ENCODE measurements at places on chromosomes 13 and 19.

- DNase-seq, result no peak
Observed at GRCh38 chr13:114152285-114152645, 19.8 kb upstream of the RASA3 start.

DNA sequence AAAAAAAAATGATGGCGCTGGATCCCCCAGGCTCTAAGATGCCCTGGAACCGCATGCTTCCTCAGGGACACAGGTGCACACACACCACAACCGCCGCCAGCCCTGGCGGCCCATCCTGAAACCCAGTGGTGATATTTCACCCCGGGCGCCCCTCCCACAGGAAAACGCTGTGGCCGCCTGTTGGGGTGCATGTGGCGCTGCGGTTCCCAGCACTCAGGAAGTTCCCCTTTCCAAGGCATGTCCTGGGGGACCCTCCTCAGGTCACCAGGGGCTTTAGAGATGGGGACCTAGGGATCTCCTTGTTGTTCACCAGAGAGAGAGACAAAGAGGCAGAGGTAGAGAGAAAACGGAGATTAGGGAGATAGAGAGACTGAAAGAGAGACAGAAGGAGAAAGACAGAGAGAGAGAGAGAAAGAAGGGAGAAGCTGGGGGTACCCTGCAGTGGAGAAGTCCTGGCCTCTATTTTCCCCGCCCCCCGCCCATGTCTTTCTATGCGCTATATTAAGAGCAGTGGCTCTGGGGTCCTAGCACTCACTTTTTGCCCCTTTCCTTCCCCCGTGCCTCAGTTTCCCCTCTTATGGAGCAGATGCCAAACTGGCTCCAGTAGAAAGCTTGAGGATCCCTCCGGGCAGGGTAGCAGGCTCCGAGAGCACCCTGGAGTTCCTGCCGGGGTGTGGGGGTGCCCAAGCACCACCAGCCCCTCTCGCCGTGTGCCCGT, 2.3 kb downstream of the ADGRE2 start:
- no peak for DNase-seq

DNA sequence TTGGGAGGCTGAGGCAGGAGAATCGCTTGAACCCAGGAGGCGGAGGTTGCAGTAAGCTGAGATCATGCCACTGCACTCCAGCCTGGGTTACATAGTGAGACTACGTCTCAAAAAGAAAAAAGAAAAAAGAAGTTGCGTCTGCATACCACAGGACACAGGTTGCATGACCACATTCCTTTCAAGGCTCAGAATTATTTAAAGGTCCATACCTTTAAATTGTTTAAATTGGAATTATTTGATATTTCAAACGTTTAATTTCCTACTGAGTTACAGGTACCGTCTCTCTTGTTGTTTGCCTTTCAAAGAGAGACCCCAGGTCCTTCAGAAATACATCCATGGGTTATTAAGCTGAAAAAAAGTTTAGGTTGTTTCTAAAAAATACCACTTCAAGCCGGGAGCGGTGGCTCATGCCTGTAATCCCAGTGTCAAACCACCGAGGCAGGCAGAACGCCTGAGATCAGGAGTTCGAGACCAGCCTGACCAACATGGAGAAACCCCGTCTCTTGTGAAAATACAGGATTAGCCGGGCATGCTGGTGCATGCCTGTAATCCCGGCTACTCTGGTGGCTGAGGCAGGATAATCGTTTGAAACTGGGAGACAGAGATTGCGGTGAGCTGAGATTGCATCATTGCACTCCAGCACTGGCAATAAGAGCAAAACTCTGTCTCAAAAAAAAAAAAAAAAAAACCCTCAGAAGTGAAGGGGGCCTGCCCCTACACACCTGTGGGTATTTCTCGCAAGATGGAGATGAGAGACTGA, 18.6 kb downstream of the ZNF816 start:
- no peak for DNase-seq

DNA sequence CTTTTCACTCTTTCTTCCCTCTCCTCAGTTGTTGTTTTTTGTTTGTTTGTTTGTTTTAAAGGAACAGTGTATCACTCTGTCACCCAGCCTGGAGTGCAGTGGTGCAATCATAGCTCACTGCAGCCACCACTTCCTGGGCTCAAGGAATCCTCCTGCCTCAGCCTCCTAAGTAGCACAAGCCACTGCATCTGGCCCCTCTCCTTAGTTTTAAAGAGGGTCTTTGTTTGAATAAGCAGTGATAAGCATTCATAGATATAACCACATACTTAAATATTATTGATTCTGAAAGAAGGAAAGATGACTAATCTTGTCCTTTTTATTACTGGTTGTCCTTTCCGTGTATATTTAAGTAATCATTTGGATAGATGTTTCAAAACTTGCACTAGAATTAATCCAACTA, 26.7 kb downstream of the ERCC5 start:
- DNase-seq, result no peak

- DNase-seq, result no peak
Observed at GRCh38 chr19:20662421-20663105, 1.2 kb upstream of the ZNF626 start.

GRCh38 chr13:35848336-35849255, 282.6 kb downstream of the DCLK1 start:
- DNase-seq, result no peak

DNA sequence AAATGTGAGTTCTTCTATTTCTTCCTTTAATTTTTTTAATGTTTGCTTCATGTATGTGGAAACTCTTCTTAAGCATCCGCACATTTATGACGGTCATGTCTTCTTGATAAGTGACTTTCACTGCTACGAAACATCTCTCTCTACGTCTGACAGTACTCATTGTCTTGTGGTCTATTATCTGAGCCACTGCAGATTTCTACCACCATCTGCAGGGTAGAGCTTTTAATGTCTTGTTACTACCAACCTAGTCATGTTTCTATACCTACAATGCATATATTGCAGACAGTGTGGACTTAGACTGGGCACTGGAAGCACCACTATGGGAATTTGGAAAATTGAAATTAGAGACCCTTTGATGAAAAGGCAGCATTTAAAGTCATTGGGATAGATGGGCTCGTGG, 75.4 kb upstream of the ARHGEF7 start:
- DNase-seq, result no peak

- peak; percentile 0 for DNase-seq
Observed at GRCh38 chr13:37492741-37493514, 105.6 kb downstream of the POSTN start.

DNA sequence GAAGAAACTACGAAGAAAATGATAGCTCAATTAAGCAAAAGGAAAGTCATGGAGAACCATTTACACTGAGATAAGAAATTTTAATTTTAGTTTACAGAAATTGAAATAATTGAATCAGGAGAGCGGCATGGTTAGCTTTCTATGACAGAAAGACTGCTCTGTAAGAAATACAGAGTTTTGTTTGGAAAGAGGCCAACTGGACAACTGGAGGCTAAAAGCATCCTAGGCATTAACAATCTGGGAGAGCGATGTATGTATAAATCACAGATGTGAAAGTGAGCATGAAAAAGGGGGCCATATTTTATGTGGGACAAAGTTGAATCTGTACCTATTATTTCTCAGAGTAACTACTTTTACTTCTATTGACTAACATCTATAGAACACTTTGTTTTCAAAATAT, 1608.8 kb upstream of the PCDH20 start:
- DNase-seq, result peak; percentile 64

- no peak for DNase-seq
Observed at GRCh38 chr19:51259348-51260245, 8.7 kb downstream of the SIGLECL1 start.

DNA sequence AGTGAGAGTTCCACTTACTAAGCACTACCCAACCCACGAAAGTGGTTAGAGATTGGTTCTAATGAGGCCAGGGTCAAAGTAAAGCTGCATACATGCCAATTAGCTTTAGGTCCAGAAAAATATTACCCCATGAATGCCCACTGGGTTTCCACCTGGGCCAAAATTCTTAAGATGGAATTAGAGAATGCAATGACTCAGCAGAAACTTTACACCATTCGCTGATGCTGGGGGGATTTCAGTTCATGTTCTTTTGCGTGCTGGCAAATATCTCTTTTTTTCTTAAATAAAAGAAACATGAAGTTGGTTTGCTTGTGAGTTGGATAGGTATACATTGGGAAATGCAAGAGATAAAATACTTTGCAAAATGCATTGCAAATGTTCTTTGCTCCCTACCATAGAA, 715.3 kb upstream of the MIR17HG start:
- no peak for DNase-seq
